ENCODE measurements at places on chromosomes 2 and 18.

DNA sequence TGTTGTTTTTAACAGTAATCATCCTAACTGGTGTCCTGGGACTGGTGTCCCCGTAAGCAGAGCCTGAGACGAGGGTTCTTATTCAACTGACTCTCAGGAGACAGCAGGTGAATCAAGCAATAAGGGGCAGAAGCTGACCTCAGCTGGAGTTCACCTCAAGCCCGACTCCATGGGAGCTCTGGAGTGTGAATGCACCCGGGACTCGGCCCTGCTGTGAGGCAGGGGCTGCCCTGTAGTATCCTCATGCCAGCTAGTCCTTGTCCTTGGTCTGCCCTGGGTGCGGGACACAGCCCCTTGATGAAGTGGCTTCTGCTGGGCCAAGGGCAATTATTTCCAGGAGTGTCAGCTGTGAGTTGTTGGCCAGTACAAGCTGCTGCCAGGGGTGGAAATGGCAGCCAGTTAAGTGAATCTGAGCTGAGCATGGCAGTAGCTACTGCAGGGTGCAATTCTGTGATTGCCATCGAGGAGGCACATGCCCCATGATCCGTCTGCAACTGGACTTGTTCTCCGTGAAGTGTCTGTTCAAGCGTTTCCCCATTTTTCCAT lies 54.9 kb upstream of the OTOS start:
- no peak for DNase-seq

DNA sequence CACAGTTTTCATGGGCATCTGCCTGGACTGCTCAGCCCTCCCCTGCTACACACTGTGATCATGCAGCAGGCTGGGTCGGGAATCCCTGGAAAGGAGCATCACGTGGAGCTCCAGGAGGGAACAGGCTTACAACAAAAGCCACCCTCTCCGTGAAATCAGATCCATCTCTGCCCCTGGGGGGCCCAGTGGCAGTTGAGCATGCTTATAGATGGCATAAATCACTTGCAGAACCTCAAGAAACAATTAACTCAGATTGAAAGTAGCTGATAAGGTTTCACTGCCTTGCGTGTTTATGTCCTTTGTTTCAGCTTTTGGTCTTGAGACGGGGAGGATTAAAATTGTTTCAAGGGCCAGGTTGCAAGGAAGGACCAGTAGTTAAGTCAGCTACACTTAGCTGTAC lies 354.8 kb upstream of the MEIS1 start:
- DNase-seq, result no peak

GRCh38 chr2:29309090-29310029 lies 194.1 kb downstream of the CLIP4 start:
- peak; percentile 53 for DNase-seq

- DNase-seq, result peak; percentile 69
Observed at GRCh38 chr2:158756976-158757375, 38.1 kb upstream of the DAPL1 start.

DNA sequence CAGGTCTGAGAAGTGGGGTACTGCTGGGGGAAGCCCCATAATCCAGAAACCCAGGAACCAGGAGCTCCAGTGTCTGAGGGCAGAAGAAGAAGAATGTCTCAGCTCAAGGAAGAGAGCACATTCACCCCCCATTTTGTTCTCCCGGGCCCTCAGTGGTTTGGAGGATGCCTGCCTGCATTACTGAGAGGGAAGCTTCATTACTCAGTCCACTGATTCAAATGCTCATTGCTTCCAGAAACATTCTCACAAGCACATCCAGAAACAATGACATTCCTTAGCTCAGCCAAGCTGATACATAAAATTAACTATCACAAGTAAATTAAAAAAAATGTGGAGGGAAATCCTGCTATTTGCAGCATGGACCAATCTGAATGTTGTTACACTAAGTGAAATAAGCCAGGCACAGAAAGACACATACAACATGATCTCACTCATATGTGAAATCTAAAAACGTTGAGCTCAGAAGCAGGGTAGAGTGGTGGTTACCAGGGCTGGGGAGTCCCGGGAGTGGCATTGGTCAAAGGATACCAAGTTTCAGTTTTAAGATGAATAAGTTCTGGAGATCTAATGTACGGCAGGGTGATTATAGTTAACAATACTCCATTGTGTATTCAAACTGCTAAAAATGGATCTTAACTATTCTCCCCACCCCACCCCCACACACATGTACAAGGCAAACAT lies 459.3 kb downstream of the GALR1 start:
- DNase-seq, result no peak

GRCh38 chr2:98308068-98308467 lies 38.2 kb upstream of the CNGA3 start:
- no peak for DNase-seq

DNA sequence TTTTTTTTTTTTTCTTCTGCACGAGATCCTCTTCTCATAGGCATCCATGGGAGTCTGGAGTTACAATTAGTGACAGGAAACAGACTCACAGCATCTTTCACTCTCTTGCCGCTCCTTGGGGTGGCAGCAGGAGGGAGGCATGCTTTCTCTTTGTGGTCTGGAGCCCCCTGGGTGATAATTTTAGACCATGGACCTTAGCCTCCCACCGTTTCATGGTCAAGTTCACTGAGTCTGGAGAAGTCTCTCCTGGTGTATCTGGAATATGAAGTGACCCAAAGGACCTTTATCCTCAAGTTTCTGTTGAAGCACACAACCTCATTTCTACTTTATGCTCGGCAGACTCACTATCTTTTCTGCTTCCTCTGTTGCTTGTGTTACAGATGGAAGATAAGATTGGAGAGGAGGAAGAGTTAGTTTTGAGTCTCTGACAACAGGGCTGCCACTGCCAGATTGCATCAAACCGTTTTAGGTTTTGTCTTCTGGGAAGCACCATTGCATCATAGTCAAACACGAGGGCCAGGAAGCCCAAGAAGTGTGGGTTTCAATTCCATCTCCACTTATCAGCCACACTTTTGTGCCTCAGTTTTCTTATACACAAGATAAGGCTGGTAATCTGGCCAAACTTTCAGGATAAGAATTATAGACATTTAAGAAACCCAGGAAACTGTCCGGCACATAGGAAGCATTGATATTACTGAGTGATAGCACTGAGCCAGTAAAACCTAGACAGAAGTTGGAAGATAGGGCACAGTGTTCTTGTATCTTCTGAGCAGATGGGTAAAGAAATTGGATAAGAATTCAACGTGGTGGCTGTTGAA lies 62.3 kb downstream of the ADCYAP1 start:
- peak; percentile 71 for DNase-seq

DNA sequence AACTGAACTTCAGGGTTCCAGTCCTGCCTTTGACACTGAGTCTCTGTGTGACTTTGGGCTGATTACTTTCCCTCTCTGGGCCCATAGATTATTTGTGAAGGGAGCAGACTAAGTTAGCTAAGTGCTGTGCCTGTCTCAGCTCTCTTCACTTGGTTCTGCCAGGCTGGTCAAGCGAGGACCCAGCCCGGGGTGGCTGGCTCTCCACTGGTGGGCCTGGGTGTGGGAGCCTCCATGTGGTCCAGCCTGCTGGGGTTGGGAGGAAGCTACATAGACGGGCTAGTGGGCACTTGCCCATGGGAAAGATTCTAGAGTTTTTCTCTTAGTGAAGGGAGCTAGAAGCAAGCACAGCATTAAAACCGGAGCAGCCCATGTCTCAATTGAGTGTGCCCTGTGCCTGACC lies 59.0 kb downstream of the DYSF start:
- DNase-seq, result no peak

DNA sequence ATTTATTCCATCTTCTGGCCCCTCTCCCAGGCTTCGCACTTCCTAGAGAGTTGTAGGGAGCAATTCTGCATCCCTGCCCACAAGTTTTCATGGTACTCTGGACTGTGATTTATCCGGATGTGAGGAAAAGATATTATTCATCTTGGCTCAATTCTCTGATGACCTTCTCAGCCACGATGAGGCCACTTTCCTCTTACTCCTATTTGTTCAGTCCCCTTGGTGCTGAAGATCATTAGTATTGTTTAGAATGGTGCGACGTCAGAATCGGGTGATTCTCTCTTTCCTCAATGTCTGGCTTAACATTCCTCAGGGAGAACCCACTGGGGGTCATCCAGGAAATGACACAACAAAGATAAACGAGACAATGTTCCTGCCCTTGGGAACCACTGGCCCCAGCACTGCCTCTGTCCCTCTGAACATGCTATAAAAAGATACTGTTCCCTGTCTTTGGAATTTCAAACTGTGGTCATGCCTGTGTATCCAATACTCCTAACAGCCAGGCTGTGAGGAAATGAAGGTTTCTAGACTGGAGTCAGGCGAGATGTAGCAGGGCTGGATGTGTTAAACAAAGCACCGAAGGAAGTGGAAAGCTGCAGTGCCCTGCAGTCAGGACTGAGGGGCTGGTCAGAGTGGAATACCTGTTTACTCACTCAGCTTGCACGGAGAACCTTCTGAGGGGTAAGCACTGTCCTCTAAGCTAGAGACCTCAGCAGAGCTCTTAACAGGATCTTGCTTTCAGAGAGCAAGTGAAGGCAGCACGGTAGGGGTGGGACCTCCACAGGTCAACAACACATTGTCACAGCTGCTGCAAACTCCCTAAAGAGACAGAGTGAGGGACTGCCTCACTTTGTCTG lies 12.9 kb upstream of the GLI2 start:
- no peak for DNase-seq

DNA sequence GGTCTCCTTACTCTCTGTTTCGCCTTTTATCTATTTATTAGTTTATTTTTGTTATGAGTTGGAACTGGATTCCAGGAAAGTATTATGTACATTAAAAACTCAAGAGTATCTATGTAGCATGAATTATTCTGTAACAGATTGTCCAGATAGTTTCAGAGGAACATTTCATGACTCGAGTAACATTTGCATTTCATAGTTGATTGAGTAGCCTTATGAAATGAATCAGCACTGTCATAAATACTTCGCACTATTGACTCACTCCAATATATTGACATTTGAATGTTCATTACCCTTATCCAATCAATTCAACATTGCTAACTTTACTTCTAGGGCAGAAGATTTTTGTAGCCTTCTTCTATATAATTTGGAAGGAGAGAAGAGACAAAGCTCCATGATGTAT lies 11.3 kb upstream of the VRK2 start:
- DNase-seq, result no peak

DNA sequence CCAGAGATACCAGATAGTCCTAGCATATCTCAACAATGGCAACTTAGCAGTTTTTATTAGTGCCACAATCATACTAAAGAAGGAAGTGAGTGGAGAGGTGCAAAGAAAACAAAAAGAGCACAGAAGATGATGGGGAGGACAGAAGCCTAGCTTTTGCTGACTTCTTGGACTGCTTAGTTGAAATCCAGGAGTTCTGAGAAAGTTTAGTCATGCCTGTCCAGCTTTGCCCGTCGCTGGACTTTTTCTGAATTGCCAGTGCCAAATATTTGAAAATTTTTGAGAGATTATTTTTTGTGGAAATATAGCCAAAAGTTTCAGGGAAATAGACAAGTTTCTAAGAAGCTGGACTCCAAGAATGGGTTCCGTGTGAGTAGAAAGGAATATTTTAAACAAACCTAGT lies 558.7 kb upstream of the TNP1 start:
- no peak for DNase-seq

DNA sequence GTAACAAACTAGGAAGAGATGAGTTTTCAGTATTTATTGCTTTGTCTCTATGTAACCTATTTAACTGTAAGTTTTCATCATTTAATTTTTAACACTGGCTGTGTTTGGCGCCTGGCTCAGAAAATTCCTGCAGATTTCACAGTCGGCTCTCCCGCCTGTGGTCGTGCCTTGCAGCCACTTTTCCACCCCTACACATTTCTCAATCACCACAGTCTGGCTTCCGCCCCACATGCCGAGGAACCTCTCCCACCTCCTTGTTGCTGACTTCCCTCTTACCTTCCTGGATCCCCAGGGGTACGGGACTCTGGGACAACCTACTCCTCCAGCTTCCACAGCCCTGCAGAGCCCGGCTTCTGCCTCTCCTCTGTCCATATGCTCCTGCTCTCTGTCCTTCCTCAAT lies 41.6 kb upstream of the MGAT4A start:
- DNase-seq, result no peak

- DNase-seq, result no peak
Observed at GRCh38 chr18:42074704-42075103, 119.7 kb downstream of the PIK3C3 start.

GRCh38 chr18:36942264-36942663 lies 113.3 kb downstream of the KIAA1328 start:
- peak; percentile 38 for DNase-seq

DNA sequence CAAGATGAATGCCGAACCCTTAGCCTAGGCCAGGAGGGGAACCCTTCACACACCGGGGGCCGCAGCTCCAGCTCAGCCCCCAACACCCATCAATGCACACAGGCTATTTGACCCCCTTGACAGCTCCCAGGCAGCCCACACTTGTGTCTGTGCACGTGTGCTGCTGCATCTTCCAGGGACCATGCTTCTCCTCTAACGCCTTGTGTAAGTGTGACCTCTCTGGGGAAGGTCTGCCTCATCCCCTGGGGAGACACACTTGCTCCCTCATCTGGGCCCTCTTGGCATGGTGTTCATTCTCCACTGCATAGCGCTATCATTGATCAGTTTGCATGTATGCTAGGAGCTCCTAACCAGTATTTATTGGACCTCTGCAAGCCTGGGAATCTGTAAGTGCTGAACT lies 120.0 kb upstream of the FHL2 start:
- no peak for DNase-seq

GRCh38 chr2:38016219-38016618 lies 59.7 kb downstream of the CYP1B1 start:
- no peak for DNase-seq

- no peak for DNase-seq
Observed at GRCh38 chr2:211055438-211055837, 499.0 kb downstream of the CPS1 start.

- DNase-seq, result no peak
Observed at GRCh38 chr18:69840445-69840844, 107.2 kb downstream of the CD226 start.

- DNase-seq, result no peak
Observed at GRCh38 chr2:1621041-1621440, 123.3 kb downstream of the PXDN start.

DNA sequence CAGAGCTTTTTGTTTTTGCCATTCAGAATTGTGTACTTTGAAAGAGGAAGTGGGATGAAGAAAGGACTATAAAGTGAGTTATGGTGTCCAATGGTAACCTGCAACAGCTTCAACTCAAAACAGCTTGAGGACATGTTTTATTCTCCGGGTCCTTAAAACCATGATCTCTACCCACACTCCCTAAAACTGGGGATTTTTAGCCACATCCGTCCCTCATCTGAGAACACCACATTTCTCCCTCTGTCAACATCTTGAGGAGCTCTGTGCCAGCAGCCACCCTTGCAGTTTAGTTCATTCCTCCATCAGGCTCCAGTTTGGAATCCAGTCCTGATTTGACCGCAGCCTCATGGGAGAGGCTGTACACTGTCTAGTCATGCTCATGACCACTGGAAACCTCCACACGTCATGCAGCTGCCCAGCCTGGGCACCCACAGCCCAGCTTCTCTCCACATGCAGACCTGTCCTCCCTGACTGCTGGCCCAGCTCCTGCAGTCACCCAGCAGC lies 62.6 kb downstream of the C18orf63 start:
- DNase-seq, result peak; percentile 93

- DNase-seq, result no peak
Observed at GRCh38 chr2:19878268-19879046, 23.3 kb downstream of the TTC32 start.

GRCh38 chr2:9800975-9801726 lies 42.1 kb upstream of the TAF1B start:
- peak; percentile 82 for DNase-seq
